ENCODE measurements at places on chromosomes 2 and 18. TPM values are rescaled to one million over a fixed set of nuclear protein-coding genes. Genes with fewer than 3 reads are reported as not detected.
A peak's percentile ranks its signal among the peaks of the same experiment; 100 is the strongest.

Gene NOL4
- 1.9 TPM for total RNA-seq

Gene ALK
- total RNA-seq: 0.16 TPM

DNA sequence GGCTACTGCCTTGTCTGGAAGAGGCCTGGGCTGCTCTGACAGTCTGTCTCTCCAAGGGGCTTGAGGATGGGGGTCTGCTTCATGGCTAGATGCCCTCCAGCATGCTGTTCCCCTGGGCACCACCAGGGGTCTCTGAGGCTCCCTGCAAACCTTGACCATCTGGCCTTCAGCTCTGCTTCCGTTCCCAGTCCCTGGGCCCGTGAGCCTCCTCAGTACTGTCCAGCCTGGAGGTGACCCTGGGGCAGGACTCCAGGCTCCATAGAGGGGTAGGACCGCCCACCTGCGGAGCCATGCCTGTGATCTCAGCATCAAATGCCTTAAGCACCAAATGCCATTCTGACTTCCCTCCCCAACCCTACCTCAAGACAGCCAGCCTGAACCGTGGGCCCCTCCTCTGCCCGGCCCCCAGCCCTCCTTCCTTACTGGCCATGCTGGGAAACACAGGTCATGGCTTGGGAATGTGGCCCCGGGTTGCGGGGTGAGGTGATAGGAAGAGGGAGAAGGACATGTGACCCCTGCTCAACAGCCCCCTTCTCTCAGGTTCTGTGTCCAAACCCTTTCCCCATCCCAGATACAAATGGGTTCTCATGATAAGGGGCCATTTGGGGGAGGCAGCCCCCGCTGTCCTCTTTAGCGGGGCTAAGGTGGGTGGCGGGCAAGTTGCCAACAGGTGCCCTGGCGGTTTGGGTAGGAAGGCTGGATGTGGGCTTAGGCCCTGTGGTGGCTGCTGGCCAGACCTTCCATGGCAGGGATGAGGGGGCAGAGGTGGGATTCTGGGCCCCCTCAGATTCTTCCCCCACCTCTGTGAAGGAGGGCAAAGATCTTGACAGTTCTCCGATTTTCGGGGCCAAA, 25.0 kb downstream of the SPEG start:
- DNase-seq: peak; percentile 33

Gene LOXHD1
- not detected for total RNA-seq

- no peak for DNase-seq
These were observed 284.7 kb downstream of the MYCN start for GRCh38 chr2:16225071-16225470.

DNA sequence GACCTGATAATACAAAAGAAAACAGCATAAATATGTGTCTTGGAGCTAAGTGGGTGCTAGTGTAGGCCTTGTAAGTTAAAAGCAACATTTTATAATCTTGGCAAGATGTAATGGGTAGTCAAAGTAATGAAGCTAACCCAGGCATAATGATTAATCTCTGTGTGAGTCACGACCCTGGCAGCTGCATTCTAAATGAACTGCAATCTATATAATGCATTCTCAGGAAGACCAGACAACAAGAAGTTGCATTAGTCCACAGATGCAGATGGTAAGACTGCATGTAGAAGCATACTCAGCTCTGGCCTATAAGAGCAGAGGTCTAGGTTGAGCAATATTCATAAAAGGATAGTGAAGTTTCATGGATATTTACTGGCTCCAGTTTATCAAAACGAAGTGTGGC, 85.6 kb upstream of the ETAA1 start:
- peak; percentile 91 for DNase-seq

DNA sequence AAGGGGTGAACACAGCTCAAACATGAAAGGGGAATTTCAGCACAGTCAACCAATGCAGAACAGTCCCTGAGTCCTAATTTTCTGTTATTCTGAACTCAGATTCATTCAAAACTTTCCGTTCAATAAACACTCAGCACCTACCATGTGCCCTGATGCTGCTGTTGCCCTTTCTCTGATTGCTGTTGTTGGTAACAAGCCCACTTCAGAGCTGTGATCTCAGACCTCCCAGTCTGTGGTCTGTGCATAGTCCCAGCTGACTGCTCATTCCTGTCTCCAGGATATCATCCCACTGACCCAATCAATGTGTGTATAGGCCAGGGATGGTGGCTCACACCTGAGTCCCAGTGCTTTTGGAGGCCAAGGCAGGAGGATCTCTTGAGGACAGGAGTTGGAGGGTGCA, 82.7 kb upstream of the SLC35G4 start:
- DNase-seq: no peak

- peak; percentile 65 for DNase-seq
These were observed 5.5 kb downstream of the CEBPZOS start for GRCh38 chr2:37201766-37202165.

GRCh38 chr2:227188292-227188691, 23.9 kb downstream of the COL4A3 start:
- DNase-seq: peak; percentile 53

Gene BCL2
- total RNA-seq: 1.0 TPM

DNA sequence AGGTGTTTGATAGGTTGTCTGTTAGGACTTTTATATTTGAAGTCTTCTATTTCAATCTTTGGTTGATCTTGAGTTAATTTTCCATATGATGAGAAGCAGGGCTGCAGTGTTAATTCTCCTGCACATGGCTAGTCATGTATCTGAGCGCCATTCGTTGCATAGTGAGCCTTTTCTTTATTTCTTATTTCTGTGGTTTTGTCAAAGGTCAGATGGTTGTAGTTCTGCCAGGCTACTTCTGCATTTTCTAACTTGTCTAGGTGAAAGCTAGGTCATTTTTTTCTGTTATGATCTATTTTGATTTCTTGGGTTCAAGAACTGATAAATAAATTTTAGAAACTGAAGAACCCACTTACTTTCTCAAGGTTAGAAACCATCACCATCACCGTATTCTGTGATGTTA, 56.7 kb downstream of the CCDC74A start:
- no peak for DNase-seq

GRCh38 chr2:42895134-42895790, 102.9 kb upstream of the HAAO start:
- DNase-seq: no peak

Gene ATF2
- total RNA-seq: 55.8 TPM

Gene TEX44
- total RNA-seq: not detected

Gene ADRA2B
- not detected for total RNA-seq

Gene SMYD5
- 12.8 TPM for total RNA-seq

DNA sequence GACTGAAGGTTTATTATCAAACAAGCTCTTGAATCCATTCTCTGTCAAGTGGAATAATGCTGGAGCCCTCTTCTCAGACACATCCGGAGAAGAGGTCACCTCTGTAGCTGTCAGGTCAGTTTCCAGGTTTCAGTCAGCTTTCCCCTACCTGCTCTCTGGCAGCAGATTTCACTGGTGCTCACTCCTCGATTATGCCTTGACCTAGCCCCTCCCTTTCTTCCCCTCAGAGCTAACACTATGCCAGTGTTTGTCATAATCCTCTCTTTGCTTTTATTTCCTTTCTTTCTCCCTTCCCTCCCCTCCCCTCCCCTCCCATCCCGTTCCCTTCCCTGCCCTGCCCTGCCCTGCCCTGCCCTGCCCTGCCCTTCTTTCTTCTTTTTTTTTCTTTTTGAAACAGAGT, 22.5 kb upstream of the PLEKHM3 start:
- no peak for DNase-seq

Gene POTEI
- total RNA-seq: 0.50 TPM

GRCh38 chr2:197107291-197108269, 181.1 kb upstream of the PGAP1 start:
- DNase-seq: peak; percentile 58

Gene FZD7
- total RNA-seq: 61.5 TPM

DNA sequence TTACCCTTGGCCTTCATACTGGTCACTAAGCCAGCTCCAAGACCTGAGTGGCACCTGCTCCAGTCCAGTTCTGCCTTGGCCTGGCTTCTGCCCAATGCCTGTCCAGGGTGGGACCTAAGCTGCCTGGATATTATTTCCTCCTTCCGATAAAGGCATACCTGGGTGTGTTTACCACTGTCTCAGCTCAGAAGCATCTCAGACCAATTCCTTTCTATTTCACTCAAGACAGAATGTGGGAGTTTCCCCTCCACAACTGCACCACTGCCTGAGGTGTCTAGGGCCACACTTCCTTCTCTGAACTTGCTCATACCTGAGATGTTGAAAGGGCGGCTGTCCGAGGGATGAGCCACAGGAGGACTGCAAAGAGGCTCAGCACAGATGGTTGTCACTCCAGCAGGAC, 18.4 kb upstream of the CAB39 start:
- no peak for DNase-seq

DNA sequence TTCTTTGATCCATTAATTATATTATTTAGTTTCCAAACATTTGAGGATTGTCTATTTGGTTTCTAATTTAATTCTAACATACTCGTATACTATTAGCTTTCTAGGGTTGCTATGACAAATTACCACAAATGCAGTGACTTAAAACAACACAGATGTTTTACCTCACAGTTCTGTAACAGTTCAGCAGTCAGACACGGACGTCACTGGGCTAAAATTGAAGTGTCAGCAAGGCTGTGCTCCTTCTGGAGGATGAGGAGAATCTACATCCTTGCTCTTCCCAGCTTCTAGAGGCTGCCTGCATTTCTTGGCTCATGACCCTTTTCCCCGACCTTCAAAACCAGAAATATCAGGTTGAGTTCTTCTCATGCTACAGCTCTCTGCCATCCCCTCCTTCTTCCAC, 117.6 kb downstream of the TFCP2L1 start:
- DNase-seq: no peak

Gene LHCGR
- total RNA-seq: not detected

DNA sequence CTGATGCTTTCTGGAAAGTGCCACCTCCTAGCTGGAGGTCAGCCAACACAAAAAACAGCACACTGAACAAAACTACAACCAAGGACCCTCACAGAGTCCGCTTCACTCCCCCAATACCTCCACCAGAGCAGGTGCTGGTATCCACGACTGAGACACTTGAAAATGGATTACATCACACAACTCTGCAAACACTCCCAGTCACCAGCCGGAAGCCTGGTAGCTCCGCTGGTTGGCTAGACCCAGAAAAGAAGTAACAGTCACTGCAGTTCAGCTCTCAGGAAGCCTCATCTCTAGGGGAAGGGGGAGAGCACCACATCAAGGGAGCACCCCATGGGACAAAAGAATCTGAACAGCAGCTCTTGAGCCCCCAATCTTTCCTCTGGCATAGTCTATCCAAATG, 175.4 kb downstream of the LCLAT1 start:
- no peak for DNase-seq
